GM13977 (cell line): ENCODE measurements at places on chromosomes 7 and 10.

- DNase-seq, result no peak
These were observed 249.3 kb upstream of the ZMIZ1 start for GRCh38 chr10:78819361-78820006.

GRCh38 chr7:91771394-91771793 lies 109.1 kb downstream of the MTERF1 start:
- no peak for DNase-seq

DNA sequence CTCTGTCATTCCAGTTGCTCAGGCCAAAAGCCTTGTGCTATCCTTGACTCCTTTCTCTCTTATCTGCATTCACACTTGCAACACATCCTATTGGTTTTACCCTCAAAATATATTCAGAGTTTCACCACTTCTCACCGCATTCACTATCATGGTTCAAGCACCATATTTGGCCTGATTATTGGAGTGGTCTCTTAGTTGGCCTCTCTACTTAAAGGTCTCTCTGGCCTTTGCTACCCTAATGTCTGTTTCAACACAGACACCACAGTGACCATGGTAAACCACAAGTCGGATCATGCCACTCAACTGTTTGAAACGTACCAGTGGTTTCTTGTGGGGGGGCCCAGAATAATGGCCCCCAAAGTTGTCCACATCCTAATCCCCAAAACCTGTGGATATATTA lies 15.2 kb upstream of the PDZD8 start:
- DNase-seq, result no peak

- DNase-seq, result peak; percentile 84
These were observed 15.6 kb downstream of the ADAM8 start for GRCh38 chr10:133260895-133261725.

GRCh38 chr7:158312789-158313188 lies 274.8 kb downstream of the PTPRN2 start:
- DNase-seq, result peak; percentile 13

DNA sequence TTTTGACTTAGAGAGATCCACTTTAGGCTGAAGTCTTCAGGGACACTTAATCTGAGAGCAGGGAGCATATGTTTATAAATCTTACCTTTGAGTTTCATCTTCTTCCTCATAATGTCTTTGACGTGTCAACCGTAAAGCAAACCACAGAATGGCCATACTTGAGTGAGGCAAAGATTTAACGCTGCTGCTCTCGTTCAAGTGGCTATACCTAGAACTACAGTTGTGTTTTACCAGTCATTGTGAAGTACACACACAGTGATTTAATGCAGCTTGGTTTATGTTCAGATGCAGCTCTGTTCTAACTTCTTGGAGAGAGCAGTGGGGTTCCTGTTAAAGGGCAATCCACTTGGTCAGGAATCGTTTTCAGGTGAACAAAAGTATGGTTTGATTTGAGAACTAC lies 39.9 kb upstream of the GOT1 start:
- no peak for DNase-seq

- no peak for DNase-seq
These were observed 3.1 kb upstream of the AVPI1 start for GRCh38 chr10:97690133-97690532.

GRCh38 chr10:4372601-4373000 lies 453.4 kb upstream of the AKR1E2 start:
- no peak for DNase-seq

GRCh38 chr7:36686499-36686898 lies 37.8 kb downstream of the AOAH start:
- no peak for DNase-seq

GRCh38 chr10:124325998-124326636 lies 92.6 kb downstream of the OAT start:
- DNase-seq, result no peak

DNA sequence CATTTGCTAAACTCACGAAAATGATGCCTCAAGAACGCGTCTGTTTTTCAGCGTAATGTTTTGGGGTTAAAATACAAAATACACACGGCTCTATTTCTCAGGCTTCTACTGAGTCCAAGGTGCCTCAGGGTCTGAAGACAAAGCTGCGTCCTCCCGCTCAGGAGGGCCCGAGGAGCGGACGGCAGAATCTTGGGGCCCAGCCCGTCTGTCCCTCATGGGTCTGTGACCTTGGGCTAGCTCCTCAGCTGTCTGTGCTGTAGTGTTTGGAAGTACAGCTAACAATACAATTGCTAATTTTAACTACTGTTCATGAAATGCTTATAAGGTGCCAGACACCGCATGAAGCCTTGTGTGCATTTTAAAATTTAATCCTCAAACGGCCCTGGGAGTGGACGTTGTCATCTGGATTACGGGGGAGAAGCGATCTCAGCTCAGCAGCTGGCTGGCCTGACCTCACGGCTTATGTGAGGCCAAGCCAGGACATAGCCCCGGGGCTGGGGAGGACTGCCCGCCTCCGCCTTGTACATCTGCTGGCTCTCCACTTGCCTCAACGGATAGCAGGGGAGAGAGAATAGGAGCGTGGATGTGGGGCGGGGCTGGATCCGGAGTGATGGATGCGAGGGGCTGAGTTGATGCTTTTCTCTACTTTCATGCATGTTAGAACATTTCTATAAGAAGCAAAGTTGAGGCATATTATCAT lies 357.4 kb downstream of the GLRX3 start:
- no peak for DNase-seq

- DNase-seq, result no peak
These were observed 65.3 kb upstream of the ARID5B start for GRCh38 chr10:61835946-61836887.

GRCh38 chr10:125692601-125693523 lies 9.9 kb upstream of the TEX36 start:
- DNase-seq, result no peak

DNA sequence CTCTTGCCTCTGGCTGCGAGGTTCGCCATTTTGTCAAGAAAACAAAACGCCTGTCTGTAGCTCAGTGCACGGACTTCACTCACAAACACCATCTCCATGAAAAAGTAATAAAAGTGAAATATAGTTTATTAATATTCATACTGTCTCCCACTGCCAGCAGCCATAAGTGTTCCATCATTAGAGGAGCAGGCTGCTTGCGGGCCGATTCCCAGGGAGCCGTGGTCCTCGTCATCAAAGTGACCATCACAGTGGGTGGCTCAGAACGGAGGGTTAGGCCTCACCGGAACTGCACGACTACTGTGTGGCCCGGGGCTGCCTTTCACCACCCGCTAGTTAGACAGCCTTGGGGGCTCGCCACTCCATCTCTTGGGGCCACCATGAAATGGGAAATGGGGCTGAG lies 82.7 kb downstream of the HIPK2 start:
- DNase-seq, result no peak

GRCh38 chr7:76139670-76140069 lies 62.0 kb upstream of the SRRM3 start:
- no peak for DNase-seq

- no peak for DNase-seq
These were observed 9.9 kb downstream of the EPDR1 start for GRCh38 chr7:37930226-37930948.

DNA sequence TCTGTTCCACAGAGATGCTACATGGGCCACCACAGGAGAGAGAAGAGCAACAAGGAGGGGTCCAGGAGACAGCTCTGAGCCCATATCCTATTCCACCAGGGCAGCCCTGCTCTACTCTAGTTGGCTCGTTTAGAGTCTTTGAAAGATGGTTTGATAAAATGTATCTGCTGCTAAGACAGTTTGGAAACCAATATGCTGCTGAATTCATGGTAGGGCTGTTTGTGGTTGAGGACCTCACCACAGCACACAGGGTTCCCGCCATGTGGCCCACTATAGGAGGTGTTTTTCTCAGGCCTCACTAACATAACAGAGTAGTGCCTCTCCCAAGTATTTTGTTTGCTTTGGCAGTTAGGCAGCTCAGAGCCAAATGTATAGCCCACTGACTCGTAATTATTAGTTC lies 35.8 kb upstream of the ZC3HAV1L start:
- no peak for DNase-seq

- no peak for DNase-seq
These were observed 175.1 kb downstream of the SRPK2 start for GRCh38 chr7:105213611-105214010.

- DNase-seq, result no peak
These were observed 118.2 kb downstream of the HBP1 start for GRCh38 chr7:107286751-107287621.

DNA sequence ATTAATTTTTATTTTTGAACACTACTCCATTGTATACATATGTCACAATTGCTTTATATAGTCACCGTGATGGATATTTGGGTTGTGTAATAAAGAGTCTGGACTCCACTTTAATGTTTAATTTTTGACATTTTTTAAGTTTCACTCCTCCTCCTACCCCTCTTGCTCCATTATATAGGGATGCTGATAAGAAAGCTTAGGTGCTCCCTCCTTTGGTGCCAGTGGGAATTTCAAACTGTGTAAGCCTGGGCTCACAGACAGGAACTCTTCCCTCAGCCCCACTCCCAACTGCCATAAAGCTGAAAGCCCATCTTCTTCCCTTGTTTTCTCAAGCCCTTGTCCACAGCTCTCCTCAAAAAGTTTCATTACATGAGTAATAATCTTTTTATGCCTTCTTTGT lies 47.6 kb downstream of the TWIST1 start:
- no peak for DNase-seq
